ENCODE measurements at places on chromosomes 7 and 10.

GRCh38 chr10:132438091-132439024 is 41.4 kb downstream of the PWWP2B start:
- DNase-seq, result no peak

GRCh38 chr10:72087969-72088888 is at the start of gene SPOCK2:
Gene SPOCK2 (minus strand): TSS chr10:72088551. CDS start chr10:72088328, 223 bp downstream.
- DNase-seq, result peak; percentile 78

GRCh38 chr7:29878081-29878688 is 71.9 kb downstream of the WIPF3 start:
- no peak for DNase-seq

- no peak for DNase-seq
These were observed 148.4 kb downstream of the INHBA start for GRCh38 chr7:41554481-41554880.

All from effector memory CD4-positive, alpha-beta T cell (primary cell).